ENCODE measurements at places on chromosomes 2 and 18. TPM values are rescaled to one million over a fixed set of nuclear protein-coding genes. Genes with fewer than 3 reads are reported as not detected.

Gene FBXO36
- 2.9 TPM for polyA plus RNA-seq

Gene RBM44
- polyA plus RNA-seq: 0.57 TPM

Gene STON1
- 11.9 TPM for polyA plus RNA-seq

Gene ZSWIM2
- polyA plus RNA-seq: 0.14 TPM

Gene PCGF1
- polyA plus RNA-seq: 18.4 TPM

Gene BCL2
- 20.0 TPM for polyA plus RNA-seq

Gene HJURP
- polyA plus RNA-seq: 14.9 TPM

Gene ADD2
- 1.8 TPM for polyA plus RNA-seq

Gene LRP2
- 0.43 TPM for polyA plus RNA-seq

Gene PDCD1
- not detected for polyA plus RNA-seq

Gene SLC14A1
- polyA plus RNA-seq: 1.2 TPM

Gene MEX3C
- 38.6 TPM for polyA plus RNA-seq

Gene CYRIA
- polyA plus RNA-seq: 4.3 TPM

Gene SCG2
- polyA plus RNA-seq: 8.1 TPM

Gene CXCR2
- polyA plus RNA-seq: 0.41 TPM

Gene CTAGE1
- not detected for polyA plus RNA-seq

Gene KLHL30
- polyA plus RNA-seq: 8.7 TPM

Gene EN1
- polyA plus RNA-seq: 10.1 TPM

Gene ERBB4
- polyA plus RNA-seq: 6.4 TPM

Gene ANKRD30B
- polyA plus RNA-seq: not detected

Gene CHAC2
- polyA plus RNA-seq: 3.5 TPM

Gene RAB11FIP5
- polyA plus RNA-seq: 13.7 TPM

Gene DYSF
- polyA plus RNA-seq: 196 TPM

Gene ASXL3
- polyA plus RNA-seq: 8.5 TPM

Gene PCARE
- not detected for polyA plus RNA-seq

Gene LHCGR
- not detected for polyA plus RNA-seq

Gene OTOS
- polyA plus RNA-seq: not detected

Gene ARMC9
- polyA plus RNA-seq: 9.3 TPM

Gene COPS9
- 85.7 TPM for polyA plus RNA-seq

Gene AMER3
- polyA plus RNA-seq: not detected

Gene ANKRD36
- 23.1 TPM for polyA plus RNA-seq

Gene RTKN
- 39.6 TPM for polyA plus RNA-seq

Gene CTIF
- 41.6 TPM for polyA plus RNA-seq

Gene PSTPIP2
- polyA plus RNA-seq: 10.0 TPM

Gene WDR75
- 28.9 TPM for polyA plus RNA-seq

Gene ANKRD62
- 0.06 TPM for polyA plus RNA-seq

Gene ELOA2
- polyA plus RNA-seq: not detected

Data from muscle of arm (tissue), 14 donors.